ENCODE measurements at places on chromosomes 16 and 17.

DNA sequence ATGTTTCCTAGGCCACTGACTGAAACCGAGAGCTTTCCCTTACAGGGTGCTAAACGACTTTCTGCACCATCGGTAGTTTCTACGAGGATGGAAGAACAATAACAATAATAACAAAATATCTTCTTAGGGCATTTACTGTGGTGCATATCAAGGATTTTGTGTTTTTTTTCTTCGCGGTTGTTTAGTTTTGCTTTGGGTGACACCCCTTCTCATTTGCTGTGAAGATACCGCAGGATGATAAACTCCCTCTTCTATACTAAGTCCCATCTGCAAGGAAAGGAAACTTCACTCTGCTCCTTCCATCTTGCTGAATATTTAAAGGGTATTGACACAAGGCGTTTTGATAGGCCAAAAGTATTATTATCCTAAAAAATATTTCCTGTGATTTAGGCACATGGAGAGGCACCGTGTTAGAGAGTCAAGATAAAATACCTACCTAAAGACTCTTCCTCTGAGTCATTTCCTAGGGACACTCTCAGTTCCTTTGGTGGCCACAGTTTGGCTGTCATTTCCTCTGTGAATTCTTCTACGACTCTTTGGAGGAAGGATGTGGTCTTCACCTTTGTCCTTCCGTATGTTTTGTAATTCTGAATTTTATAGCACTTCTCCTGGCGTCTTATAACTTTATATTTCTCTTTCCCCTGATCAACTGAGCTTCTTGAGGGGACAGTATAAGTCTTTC, 318.8 kb downstream of the CDH13 start:
- no peak for DNase-seq

GRCh38 chr17:6823011-6823442, 8.5 kb downstream of the TEKT1 start:
- no peak for DNase-seq

DNA sequence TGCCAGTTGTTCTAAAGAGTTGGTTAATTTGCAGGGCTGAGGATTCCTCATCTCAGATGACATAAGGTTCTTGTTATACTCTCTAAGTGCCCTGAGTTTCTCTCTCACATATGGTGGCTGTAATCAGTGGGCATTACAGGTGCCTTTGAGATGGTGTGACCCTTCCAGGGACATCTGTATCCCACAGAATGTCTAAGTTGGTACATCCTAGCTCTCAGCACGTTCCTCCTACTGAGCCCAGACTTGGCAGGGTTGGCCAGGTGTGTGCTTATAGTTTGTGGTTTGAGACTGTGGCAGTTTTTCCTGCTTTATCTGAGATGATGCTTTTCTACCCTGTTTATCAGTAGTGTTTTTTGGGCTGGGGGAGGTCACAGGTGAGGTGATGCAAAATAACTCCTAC, 36.3 kb downstream of the SPECC1 start:
- DNase-seq: no peak

DNA sequence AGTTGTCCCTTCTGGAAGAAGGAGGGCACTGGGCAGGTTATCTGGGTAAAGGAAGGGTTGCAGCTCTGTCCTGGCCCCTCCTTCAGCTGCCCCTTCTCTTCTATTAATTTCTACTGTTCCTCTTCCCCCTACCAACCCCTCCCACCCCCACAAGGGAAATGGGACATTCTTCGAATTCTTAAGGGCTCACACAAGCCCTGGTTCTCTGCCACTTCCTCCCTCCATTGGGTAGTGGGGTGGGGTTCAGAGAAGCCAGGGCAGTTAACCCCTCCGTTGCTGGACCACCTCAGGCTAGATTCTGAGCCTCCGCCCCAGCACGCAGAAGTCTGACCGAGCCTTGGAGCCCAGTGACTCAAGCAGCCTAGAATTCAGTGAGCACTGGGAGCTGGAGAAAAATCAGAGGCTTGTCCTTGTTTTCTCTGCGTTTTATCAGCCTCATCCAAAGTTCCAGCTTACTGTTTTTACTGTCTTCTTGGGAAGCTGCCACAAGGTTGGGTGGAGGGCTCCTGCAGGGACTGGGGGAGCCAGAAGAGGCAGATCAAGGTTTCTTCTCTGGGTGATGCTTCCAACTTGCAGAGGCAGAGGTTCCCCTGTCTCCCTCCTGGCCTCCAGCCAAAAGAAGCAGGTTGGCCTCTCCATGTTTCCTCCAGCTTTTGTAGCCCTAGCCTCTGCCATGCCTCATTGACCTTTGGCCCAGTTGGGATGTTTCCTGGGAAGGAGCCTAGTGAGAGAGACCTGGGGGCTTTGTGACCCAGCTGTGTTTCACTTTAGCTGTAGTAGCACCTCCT, 10.2 kb downstream of the LASP1 start:
- DNase-seq: peak; percentile 60

DNA sequence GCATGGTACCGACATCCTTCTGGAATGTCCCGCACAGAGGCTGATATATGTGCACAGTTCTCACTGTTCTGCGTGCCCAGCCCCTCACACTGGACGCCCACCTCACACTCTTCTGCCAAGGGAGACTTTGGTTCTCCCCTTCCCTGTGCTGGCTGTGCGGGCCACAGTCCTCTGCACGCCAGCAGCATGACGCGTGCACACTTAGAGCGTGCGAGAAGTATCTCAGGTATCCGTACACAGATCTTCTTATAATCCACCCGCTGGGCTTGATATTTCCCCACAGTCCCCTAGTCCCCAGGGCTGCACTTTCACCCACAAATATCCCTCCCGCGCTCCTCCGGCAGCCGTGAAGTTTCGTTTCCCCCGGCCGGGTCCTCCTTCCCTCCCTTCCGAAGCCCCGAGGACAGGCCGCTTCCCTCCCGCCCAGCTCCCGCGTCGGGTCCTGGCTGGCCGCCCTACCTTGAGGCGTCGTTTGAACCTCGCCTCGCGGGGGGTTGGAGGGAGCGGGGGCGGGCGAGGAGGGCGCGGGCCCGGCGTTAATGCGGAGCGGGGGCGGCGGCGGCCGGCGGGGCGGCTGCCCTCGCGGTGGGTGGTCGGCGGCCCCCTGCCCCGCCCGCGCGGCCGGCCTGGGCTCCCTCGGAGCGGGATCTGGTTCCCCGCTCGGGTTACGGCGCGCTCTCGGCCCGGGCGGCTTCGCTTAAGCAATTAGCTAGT, 5.0 kb upstream of the FOXF1 start:
- DNase-seq: no peak

GRCh38 chr17:6455321-6455705, 11.1 kb downstream of the PIMREG start:
- DNase-seq: no peak

- no peak for DNase-seq
Observed at GRCh38 chr17:7403727-7403976, 245 bp downstream of the TMEM256 start.

- DNase-seq: no peak
Observed at GRCh38 chr16:57837305-57838125, 35.2 kb upstream of the KIFC3 start.

DNA sequence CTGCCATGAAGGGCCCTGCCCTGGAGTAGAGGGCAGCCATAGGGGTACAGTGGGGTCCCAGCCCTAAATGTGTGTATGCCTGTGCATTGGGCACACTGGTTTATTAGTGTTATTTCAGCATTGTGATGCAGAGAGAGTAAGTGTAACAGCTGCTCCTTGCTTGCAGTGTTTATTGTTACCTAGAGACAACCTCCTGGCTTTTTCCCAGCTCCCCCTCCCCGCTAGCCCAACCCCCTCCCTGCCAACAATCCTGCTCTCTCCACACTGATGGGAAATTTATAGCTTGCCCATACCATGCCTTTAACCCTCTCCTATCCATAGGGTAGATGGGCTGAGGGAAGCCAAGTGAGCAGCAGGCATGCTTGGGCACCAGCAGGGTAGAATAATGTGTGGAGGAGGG, 51.3 kb downstream of the NEUROD2 start:
- DNase-seq: no peak

GRCh38 chr16:65822148-65822547, 544.3 kb upstream of the CDH5 start:
- DNase-seq: no peak

- no peak for DNase-seq
Observed at GRCh38 chr17:74445158-74445557, 13.3 kb downstream of the GPRC5C start.

- no peak for DNase-seq
Observed at GRCh38 chr17:57544401-57544800, 200.7 kb downstream of the CCDC182 start.

- DNase-seq: no peak
Observed at GRCh38 chr17:34847938-34848337, 113.3 kb downstream of the CCT6B start.

DNA sequence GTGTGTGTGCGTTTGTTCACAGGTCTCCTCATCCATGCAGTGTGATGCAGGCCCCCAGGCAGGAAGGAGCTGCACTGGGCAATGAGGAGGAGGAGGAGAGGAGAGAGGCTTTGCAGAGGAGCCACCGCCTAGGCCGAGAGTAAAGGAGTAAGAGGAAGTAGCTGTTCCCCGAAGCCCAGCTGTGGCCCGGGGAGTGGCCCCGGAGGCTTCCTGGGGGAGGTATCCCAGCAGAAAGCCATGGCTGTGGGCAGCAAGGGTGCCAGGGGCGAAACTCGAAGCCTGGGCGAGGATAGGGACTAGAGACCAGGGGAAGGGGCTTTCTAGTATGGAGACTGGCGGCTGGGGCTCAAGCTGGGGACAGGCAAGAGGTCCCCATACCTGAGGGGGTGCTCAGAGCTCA, 12.2 kb downstream of the C16orf95 start:
- no peak for DNase-seq

GRCh38 chr16:17447101-17447569, 23.6 kb downstream of the XYLT1 start:
- no peak for DNase-seq

DNA sequence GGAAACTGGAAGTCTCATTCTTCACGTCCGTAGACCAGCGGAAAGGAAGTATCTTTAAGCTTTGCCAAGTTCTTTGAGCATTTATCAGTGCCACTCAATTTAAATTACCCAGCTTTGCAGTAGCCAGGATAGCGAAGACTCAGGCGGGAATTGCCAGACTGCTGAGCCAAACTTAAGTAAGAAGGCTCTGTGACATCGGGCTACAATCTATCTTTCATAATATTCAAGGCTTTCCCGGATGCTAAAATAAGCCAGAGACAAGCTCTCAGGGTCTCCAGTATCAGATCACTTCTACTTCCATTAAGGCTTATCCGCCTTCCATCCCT, 436 bp upstream of the BRIP1 start:
- no peak for DNase-seq

- no peak for DNase-seq
Observed at GRCh38 chr16:46895399-46896313, 11.5 kb downstream of the GPT2 start.

GRCh38 chr17:45578516-45579455, 88.3 kb upstream of the PLEKHM1 start:
- DNase-seq: no peak

GRCh38 chr17:73182616-73183310, 10.1 kb upstream of the COG1 start:
- DNase-seq: no peak

GRCh38 chr17:78785663-78786057, 3.6 kb upstream of the CYTH1 start:
- no peak for DNase-seq

DNA sequence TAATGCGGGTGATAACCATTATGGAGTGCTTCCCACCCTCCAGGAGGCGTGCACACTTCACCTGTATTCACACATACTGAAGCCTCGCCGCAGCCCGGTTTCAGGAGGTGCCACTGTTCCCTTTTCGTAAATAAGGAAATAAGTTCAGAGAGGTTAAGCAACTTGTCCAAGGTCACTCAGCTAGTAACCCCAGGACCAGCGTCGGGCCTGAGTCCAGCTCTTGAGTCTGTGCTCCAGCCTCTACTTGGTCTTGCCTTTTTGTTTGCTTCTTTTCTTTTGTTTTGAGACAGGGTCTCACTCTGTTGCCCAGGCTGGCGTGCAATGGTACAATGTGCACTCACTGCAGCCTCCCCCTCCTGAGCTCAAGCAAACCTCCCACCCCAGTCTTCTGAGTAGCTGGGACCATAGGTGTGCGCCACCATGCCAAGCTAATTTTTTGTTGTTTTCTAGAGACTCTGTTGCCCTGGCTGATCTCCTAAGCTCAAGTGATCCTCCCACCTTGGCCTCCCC, 63.5 kb upstream of the CIBAR2 start:
- no peak for DNase-seq
